ENCODE measurements at places on chromosomes 4 and X.

GRCh38 chr4:102868153-102868780 lies 525 bp upstream of the CISD2 start:
- DNase-seq = no peak

- no peak for DNase-seq
Measured at GRCh38 chrX:19879181-19879580, 8.2 kb downstream of the SH3KBP1 start.

DNA sequence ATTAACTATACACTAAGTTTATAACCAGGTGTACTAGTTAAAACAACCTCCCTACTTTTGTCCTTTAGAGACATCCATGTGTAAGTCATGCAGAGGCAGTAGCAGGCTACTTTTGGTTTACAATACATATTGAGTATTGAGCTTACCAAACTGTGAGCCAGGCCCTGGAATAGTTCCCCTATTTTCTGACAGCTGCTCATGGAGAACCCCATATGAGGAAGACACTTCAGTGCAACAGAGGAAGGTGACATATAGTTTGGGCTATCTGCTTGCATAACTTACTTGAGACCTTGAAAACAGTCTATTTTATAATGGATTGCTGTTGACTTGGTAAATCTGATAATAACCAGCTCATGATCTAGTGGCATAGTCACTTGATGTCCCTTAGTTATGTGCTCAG lies 190.5 kb downstream of the SH3BGRL start:
- DNase-seq = no peak

- DNase-seq = no peak
Measured at GRCh38 chr4:112448306-112449132, 67.5 kb downstream of the NEUROG2 start.

DNA sequence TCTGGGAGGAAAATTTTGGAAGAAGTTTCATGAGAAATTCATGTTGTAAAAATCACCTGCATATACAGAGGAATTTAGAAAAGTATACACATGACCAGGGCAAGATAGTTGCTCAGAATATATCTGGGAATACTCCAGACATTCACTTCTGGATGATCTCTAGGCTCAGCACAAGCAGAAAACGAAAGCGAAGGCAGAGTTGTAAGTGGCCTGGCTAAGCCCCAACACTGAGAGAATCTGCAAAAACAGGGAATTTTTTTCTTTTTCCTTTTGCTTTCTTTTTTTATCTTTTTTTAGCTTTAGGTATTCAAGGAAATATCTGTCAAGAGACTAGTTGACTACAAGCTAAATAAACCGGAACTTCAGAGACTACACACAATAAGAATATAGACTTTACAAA lies 207.2 kb downstream of the FGF13 start:
- DNase-seq = no peak

GRCh38 chrX:150777328-150777992 lies 84.3 kb downstream of the MTMR1 start:
- DNase-seq = no peak

All from NCI-H1436 treated with DMSO at 0.1 percent for 48 hours (cell line).